ENCODE measurements at places on chromosomes 5 and 9. TPM values are rescaled to one million over a fixed set of nuclear protein-coding genes. Genes with fewer than 3 reads are reported as not detected.
A peak's percentile ranks its signal among the peaks of the same experiment; 100 is the strongest.

- DNase-seq: no peak
These were observed 361.6 kb downstream of the GABRG2 start for GRCh38 chr5:162429142-162429541.

Gene TTC23L
- polyA plus RNA-seq: 0.32 TPM

DNA sequence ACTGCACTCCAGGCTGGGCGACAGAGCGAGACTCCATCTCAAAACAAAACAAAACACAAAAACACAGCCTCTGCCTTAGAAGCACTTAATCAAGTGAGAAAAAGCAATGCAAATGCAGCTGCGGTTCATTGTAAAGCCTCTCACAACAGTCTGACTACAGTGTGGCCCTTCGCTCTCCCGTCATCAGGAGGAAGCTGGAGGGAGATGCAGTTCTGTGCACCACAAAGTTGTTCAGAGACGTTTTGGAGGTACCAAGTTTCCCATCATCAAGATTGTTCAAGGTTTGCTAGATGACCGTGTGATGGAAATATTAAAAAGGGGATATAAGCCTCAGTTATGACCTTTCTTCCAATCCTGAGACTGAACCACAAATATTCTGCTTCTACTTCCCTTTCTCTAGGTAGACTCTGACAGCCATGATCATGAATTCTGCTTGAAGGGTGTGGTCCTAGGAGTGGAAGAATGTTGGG, 40.9 kb downstream of the SEC61B start:
- DNase-seq: no peak

Gene SPINK6
- not detected for polyA plus RNA-seq

DNA sequence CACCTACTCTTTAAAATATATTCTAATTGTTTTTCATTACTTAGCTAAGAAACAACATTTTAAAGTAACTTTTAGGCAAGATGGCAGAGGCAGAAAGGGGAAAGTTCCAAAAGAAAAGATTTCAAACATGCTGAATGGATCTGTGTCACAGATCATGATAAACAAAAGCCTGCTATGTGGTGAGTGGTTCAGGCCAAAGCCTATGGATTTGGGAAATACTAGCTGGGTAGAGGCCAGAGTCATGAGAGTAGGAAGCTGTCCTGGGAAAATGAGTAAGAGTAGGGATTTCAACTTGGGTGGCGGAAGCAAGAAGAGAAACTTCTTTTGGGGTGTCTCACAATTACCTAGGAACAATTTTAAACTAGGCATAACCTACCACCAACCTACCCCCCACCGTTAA, 68.7 kb upstream of the GRHPR start:
- DNase-seq: no peak

GRCh38 chr9:1837453-1838084, 177.6 kb upstream of the SMARCA2 start:
- DNase-seq: peak; percentile 25

GRCh38 chr9:134396258-134396742, 70.0 kb downstream of the RXRA start:
- no peak for DNase-seq

DNA sequence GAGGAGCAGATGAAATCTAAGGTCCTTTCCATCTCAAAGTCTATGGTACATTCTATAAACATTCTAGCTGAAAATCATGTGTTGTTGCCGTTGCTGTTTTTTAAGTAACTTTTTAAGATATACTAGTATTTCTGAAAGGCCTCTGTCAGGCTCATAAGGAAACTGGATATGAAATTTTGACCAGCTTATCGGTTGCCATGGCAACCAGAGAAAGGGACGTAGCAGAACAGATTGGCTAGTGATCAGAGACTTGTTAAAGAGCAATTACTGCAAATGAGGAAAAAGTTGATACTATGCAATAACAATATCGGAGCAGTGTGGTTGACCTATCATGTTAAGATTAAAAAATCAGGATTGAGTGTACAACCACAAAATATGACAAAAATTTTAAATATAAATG, 57.0 kb upstream of the RNF180 start:
- no peak for DNase-seq

- DNase-seq: no peak
These were observed 60.2 kb downstream of the DCP2 start for GRCh38 chr5:113036826-113037225.

GRCh38 chr5:74631081-74631953, 9.2 kb downstream of the ENC1 start:
- DNase-seq: no peak

GRCh38 chr5:64147849-64148441, 17.7 kb upstream of the RNF180 start:
- DNase-seq: peak; percentile 53

Gene WNT8A
- polyA plus RNA-seq: not detected

Gene ADRB2
- 2.2 TPM for polyA plus RNA-seq

- DNase-seq: peak; percentile 35
These were observed 121.5 kb downstream of the MAST4 start for GRCh38 chr5:66717455-66718373.

Gene LHX3
- not detected for polyA plus RNA-seq

Gene SDHA
- polyA plus RNA-seq: 94.9 TPM

DNA sequence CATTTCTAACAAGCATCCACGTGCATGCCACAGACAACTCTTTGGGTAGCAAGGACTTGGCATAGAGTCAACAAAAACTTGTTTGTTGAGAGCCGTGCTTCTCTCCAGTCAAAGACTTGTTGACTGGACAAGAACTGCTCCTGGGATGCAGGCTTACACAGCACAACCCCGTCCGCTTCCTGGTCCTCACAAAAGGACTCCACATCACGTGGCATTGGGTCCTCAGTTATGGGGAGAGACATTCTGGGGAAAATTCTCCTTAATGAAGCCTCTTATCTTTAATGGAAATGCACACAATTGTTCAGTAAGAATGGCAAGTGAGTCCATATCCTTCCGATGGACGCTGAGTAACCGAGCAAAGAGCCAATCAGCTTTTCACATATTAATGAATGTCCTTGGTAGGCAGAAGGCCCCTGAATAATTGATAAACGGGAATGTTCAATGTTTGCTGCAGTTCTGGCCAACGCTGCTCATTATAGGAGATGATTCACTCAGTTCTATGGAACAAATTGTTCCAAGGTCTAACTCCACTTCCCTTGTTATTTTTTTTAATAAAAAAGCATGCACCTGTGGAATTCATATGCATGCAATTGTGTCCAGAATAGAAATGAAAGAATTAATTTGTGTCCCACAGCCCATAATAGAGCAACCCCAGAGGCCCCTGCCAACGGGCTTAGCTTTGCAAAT, 97.0 kb upstream of the ZNF366 start:
- DNase-seq: peak; percentile 29

GRCh38 chr5:150853561-150853960, 7.2 kb downstream of the IRGM start:
- no peak for DNase-seq

DNA sequence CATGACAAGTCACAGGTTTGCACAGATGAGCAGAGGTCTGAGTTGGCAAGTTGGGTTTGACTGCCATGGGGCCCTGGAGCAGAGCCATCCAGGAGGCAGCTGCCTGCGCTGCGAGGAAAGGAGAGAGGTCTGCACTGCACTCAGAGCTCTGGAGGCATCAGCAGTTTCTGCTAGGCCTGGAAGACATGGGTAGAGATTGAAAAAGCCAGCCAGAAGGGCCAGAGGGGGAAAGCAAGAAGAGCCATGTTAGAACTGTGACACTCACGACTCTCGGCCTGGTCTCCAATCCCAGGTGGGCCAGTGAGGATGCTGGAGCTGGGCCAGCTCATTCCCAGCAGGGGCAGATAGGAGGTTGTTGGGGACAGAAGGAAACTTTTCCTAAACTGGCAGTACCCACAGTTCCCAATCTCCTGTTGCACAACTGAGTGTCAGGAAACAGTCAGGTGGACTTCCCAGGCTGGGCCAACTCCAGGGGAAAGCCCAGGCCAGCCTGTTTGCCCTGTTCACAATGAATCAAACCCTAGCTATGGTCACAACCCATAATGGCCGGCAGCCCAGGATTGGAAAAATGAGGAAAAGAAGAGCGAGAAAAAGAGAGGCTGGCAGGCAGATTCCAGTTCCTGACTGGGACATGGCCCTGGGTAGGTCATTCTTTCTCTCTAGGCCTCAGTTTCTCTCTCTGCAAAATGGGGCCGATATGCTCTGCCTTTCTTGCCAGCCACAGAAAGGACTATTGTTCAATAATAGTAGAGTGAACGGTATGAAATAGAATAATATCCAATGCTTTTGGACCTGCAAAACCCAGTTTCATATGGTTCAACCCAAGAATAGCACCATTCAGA, 7.8 kb upstream of the ORM1 start:
- DNase-seq: no peak

DNA sequence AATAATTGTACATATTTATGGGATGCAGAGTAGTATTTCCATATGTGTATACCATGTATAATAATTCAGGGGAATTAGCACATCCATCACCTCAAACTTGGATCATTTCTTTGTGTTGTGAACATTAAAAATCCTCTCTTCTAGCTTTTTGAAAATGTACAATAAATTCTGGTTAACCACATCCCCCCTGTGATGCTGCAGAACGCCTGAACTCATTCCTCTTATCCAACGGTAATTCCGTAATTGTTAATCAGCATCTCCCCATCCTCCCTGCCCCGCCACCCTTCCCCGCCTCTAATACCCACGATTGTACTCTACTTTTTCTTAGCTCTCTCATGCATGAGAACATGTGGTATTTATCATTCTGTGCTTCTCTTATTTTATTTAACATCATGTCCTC, 127.7 kb upstream of the ANKRD55 start:
- DNase-seq: no peak

DNA sequence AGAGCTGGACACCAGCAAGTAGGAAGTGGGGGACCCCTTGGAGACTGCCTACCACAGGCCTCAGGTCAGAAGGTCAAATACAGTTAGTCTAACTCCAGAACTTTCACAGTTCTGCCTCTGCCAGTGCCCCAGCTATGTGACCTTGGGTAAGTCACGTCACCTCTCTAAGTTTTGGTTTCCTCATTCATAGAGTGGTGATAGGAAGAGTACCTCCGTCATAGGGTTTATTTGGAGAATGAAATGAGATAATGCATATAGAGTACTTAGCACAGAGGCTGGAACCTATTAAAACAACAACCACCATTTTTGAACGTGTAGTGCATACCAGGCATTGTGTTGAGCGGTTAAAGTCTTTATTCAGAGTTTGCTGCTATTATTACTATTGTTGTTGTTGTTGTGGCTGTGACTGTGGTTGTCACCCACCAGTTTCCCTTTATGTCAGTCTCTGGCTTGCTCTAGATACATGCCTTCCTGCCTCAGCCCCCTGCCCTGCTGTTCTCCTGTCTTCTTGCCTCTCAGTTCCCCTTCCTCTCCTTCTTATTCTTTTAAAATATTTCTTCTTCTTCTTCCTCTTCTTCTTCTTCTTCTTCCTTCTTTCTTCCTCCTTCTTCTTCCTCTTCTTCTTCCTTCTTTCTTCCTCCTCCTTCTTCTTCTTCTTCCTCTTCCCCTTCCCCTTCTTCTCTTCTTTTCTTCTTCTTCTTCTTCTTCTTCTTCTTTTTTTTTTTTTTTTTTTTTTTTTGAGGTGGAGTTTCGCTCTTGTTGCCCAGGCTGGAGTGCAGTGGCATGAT, 67.8 kb downstream of the RALGPS1 start:
- DNase-seq: no peak

- DNase-seq: peak; percentile 50
These were observed 55.9 kb upstream of the STXBP1 start for GRCh38 chr9:127555840-127556820.

DNA sequence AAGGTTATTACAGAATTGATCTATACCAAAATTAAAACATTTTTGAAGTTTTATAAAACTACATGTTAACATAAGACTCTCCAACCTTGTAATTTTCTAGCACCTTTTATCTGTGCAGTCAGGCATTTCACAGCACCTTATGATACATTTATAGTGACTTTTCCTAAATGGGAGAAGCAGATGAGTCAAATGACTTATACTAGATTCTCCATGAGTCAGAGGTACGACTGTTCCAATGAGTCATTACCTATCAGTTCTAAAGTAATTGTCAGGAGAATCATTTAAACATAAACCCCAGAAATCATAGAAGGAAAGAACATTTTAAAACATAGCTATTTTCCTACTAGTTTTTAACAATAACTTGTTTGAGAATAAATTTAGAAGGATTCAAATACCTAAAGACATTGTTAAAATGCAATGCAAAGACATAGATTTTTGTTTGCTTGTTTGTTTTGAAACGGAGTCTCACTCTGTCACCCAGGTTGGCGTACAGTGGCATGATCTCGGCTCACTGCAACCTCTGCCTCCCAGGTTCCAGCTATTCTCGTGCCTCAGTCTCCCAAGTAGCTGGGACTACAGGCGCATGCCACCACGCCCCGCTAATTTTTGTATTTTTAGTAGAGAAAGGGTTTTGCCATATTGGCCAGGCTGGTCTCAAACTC, 34.7 kb upstream of the DMXL1 start:
- DNase-seq: peak; percentile 35

- no peak for DNase-seq
These were observed 10.7 kb downstream of the HNRNPH1 start for GRCh38 chr5:179612577-179613459.

- no peak for DNase-seq
These were observed 451.1 kb downstream of the EBF1 start for GRCh38 chr5:158648631-158649030.

GRCh38 chr9:72749276-72749675, 203.6 kb downstream of the ALDH1A1 start:
- DNase-seq: no peak

GRCh38 chr5:95237324-95237723, 47.6 kb downstream of the MCTP1 start:
- no peak for DNase-seq

DNA sequence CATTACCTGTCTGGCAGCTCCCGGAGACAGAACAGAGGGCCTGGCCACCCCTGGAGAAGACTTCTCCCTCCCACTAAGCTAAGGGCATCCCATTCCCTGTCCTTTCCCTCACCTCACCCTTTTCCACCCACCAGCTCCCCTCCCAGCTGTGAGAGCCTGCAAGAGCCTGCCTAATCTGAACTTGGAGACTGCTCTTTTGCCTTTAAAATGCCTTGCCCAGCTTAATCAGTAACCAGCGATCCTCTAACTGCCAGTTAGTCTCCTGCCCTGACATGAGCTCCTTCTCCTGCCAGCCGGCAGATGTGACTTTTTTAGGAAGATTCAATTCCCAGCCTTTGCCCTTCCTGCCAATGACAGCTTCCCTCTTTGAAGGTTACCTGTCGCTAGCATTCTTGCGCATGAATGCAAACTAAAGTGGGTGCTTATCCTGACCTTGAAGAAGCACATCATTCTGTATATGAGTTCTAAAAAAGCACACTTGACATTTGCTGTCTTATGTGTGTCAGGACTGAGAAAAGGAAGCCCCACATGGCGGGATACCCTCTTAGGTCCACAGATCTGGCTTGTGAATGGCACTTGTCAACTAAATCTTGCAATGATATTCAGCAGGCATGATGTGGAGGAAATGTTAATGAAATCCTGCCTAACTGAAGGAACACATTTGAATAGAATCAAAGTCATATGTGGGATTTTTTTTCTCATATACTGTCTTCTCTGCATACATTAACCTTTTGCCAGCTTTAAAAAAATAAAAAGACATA, 411.2 kb upstream of the SLC30A5 start:
- DNase-seq: no peak

GRCh38 chr5:43367909-43368669, 44.1 kb downstream of the CCL28 start:
- no peak for DNase-seq

- no peak for DNase-seq
These were observed 2.9 kb downstream of the B4GALT1 start for GRCh38 chr9:33164138-33164809.

Measured in muscle of back (tissue), 13 donors.